NAMALWA (cell line): ENCODE measurements at places on chromosomes 5 and 9.

DNA sequence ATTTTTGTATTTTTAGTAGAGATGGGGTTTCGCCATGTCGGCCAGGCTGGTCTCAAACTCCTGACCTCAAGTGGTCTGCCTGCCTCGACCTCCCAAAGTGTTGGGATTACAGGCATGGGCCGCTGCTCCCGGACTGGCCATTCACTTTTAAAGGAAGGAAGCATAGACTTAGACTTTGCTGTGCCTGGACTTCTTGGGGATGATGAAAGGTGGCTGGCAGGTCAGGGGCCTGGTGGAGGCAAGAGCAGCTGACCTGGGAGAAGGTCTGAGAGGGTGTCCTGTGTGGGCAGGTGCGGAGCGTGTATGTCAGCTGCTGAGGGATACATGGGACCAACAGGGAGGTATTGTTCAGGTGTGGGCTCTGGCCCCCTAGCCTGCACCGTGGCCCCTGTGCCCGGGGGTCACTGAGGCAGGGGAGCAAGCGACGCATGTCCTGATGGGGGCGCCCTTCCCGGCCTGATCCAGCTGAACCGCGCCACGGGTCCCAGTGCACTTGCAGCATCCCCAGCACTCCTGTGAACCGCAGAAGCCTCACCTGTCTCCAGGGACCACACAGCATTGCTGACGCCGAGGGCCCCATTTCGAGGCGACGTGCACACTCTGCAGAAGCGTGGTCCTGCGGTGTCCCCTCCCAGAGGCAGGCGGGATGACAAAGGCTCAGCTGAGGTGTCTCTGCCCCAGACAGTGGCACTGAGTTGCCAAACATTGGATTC lies 23.1 kb downstream of the NDUFS6 start:
- no peak for DNase-seq

DNA sequence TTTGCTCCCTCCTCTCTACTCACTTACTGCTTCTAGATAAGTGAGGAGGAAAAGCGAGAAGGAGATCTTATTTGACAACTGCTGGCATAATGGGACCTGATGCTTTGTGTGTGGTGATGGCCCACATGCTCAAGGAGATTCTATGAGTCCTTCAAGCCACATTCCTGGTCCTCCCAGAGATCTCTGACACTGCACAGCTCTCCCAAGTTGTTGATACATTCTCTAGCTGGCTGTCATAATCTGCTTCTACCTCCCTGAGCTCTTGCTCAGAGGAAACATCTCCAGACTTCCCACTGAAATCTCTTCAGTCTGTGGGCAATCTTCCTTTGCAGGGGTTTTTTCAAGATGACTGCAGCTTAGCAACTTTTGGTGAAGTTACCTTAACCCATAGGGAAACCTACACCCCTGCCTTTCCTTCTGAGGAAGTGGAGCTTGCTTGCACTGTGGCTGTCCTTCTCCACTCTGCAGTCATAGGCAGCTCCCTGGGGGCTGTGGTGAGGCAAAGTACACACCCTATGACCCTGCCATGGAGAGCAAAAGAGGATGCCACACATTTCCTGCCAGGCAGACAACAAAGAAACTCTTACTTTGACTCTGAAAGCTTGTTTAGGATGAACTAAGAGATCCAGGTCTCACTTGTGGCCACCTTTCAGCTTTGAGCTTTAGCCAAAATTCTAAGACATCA lies 163.8 kb downstream of the TMEM38B start:
- DNase-seq, result no peak

GRCh38 chr5:116479776-116480675 lies 94.6 kb downstream of the SEMA6A start:
- DNase-seq, result no peak

- no peak for DNase-seq
Measured at GRCh38 chr5:82396871-82397514, 118.8 kb upstream of the RPS23 start.

DNA sequence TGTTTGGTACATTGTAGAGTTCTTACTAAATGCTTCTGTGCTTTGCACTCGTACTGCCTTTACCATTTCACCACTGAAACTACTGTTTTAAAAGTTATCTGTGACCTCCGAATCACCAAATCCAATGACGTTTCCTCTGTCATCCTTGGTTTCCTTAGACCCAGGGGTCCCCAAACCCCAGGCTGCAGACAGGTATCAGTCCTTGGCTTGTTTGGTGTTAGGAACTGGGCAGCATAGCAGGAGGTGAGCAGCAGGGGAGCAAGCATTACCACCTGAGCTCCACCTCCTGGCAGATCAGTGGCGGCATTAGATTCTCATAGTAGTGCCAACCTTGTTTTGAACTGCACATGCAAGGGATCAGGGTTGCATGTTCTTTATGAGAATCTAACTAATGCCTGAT lies 26.8 kb upstream of the APC start:
- no peak for DNase-seq

GRCh38 chr9:85089188-85089969 lies 419.9 kb downstream of the NTRK2 start:
- DNase-seq, result no peak

GRCh38 chr5:32168460-32169033 lies 5.6 kb downstream of the GOLPH3 start:
- no peak for DNase-seq

GRCh38 chr9:124576751-124577150 lies 69.6 kb upstream of the NR5A1 start:
- DNase-seq, result no peak

DNA sequence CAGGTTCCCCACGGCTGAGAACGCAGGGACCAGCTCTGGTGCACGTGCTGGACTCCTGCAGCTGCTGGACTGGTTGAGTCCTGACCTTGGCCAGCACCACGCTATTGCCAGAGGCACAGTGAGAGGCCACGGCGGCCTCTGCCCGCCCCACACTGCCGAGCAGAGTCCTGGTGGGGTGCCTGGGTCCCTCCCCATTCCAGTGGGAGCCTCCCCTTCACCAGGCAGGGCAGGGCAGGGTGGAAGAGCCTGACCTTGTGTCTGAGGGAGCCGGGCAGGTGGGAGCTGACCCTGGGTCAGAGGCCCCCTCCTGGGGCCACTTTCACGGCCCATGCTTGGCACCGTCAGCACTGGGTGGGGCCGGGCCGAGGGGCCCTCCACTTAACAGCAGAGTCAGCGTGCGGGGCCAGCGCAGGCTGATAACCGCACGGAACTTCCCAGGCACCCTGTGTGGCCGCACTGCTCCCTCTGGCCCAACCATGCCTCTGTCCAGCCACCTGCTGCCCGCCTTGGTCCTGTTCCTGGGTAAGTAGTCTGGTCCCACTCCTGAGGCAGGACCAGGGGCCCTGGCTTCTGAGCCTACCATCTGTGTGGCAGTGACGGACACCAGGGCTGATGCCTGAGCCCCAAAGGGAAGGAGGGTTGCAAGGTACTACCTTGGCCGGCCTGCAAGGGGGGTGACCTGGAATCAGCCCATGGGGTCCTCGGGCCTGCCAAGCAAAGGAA lies at the start of gene MAMDC4:
Gene MAMDC4 (plus strand): TSS at position 406 of the 723 bp plus-strand sequence. CDS start 71 bp downstream, at position 477.
- DNase-seq, result no peak

DNA sequence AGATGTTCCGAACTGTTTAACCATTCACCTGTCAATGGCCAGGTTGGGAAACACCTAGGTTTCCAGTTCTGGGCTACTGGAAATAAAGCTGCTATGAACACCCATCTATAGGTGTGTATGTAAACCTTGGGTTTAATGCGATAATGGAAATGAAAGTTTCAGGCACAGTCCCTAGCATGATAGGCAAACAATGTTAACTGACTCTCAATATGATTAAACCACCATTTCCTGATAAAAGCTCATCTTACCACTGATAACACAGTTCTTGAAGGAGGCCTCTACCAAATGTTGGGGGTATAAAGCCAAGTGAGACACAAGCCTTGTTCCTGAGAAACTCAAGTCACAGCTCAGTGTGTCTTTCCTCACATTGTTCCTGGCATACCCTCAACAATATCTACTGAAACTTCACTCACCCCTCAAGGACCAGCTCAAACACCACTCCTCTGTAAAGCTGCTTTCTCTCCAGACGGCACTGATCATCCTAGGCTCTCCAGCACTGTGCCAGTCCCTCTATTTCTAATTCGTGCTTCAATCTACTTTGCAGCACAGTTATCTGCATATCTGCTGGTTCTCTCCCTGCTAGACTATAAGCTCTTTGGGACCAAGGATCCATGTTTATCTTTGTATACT lies 15.8 kb downstream of the RAB14 start:
- no peak for DNase-seq

DNA sequence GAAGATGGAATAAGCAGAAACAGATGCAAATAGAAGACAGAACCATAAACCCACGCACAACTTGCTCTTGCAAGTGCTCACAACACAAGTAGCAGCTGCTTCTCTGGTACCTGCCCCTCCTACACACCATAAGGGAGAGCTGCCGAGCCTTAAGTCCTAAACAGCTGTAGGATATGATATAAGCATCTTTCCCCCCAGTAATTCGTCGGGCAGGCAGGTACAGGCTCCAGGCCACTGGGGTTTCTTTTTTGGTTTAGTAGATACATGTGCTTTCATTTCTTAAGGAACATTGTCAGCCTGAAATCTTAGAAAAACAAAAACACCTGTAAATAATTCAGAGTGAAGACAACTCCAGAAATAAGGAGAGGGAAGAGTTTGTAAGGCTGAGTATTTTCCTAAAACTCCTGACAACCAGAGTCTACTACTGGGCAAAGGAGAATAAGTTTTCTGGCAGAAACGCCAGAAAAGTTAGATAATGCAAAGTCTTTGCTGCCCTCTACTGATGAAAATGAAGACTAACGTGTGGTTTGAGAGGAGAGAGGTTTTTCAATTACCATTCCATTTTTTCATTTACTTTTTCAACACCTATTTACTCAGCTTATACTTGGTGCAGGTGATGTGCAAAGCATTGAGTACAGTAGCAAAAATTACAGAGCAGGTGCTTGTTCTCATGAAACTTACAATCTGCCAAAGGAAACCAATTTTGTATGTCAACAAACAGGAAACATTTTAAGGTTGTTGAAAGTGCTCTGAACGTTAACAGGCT lies 20.1 kb upstream of the TCERG1 start:
- peak; percentile 68 for DNase-seq

DNA sequence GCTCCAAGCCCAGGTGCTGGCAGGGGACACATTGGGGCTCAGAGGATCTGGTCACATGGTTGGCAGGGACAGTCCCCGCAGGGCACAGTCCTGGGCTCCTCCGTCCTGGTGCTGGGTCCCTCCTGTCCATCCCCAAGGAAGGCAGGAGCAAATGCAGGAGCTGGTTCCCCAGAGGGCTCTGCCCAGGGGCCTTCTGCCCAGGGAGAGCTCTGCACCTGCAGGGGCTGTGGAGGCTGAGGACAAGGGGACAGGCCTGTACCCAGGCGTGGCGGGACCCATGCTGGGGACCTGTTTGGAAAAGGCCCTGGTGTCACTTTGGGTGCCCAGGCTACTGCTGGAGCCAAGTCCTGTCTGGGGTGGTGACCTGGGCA lies 7.2 kb downstream of the SPATA31E1 start:
- DNase-seq, result no peak

DNA sequence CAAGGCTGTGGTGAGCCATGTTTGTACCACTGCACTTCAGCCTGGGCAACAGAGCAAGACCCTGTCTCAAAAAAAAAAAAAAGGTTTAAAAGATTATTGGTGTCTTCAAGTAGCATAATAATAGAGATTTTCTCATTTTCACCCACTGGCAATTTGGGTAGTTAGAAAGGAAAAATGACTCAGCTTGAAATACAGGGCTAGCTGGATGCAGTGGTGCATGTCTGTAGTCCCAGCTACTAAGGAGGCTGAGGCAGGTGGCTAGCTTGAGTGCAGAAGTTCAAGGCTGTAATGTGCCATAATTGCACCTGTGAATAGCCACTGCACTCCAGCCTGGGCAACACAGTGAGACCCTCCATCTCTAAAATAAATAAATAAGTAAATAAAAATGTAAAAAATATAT lies 111.1 kb downstream of the ARRDC3 start:
- DNase-seq, result peak; percentile 7

GRCh38 chr9:89654025-89654662 lies 49.3 kb downstream of the GADD45G start:
- DNase-seq, result no peak

DNA sequence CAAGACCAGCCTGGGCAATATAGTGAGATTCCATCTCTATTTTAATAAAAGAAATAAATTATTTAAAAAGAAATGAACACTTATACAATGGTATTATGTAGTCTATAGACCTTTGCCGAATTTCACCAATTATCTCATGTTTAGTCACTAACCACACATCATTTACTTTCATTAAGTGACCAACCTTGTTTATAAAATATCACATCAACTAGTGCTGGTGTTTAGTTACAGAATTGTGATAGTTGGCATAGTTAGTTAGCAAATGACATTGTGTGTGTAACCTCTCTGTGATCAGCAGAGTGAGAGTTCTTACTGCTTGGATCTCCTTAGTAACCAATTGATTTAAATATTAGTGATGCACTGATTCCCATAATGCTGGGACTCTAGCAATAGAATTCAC lies 71.8 kb downstream of the PRR16 start:
- no peak for DNase-seq

GRCh38 chr5:56313004-56313531 lies 79.9 kb upstream of the ANKRD55 start:
- no peak for DNase-seq

DNA sequence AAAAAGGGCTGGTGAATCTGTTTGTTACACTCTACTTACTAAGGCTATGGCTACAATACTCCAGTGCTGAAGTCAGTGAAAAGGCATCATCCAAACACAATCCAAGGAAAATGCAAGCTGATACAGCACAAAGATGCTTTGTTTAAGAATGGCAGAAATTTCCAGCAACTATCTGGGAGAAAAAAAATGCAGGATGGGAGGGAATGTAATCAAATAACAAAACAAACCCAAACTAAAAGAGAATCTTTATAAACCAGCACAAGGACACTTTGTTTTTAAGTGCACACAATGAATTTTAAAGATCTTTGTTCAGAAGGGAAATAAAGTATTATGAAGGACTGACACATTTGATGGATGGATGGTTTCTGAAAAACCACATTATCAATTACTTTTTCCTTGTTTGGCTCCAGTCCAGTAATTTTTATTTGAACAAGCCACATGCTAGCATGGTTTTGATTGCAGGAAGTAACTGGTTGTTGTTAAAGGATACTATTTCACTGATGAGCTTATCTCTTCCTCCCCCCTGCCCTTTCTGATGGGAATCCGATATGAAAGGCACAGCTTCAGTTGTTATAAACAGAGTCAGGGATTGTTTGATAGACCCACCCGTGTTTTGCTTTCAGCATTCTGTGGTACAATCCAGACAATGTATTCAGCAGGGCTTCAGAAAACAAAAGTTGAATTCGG lies 12.1 kb upstream of the TLE4 start:
- no peak for DNase-seq

DNA sequence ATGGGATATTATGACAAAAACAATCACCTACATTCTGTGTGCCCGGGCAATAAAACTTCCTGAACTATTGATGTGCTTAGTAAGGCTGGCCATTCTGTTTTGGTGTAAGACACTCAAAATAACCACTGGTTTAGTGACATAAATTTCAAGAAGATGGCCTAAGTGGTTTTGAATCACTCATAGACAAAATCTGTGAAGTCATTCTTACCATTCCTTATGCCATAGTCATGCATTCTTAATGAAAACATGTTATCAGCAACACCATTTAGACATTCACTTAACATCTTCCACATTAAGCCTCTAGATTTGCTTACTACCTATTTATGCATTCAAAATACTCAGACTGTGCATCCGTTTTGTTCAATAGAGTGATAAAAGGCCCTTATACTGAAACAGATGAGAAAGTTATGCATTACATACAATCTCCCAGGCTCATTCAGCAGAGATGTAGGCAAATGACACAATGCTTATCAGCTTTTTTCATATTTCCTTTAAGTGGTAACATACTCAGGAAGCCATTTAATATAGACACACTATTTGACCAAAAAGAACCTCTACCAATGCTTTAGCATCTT lies 848.8 kb upstream of the DMAC1 start:
- DNase-seq, result no peak

- peak; percentile 11 for DNase-seq
Measured at GRCh38 chr9:35976726-35977125, 18.8 kb upstream of the OR2S2 start.
